ENCODE measurements at places on chromosomes 1 and 21.

DNA sequence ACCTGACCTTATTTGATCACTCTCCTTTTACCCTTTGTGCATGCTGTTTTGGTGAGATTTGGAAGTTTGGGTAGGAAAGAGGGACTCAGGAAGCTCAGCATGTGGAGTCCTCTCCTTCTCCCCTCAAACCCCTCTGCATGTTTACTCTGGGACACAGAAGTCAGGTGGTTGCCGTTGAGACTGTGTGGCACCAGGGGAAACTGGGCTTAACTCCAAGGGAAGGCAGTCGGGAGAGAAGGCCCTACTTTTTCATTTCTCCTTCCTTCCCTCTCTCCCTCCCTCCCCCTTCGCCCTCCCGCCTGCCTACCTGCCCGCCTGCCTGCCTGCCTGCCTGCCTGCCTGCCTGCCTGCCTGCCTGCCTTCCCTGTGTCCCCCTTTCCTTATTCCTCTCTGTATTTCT lies 34.8 kb upstream of the TTC22 start:
- no peak for DNase-seq

GRCh38 chr1:118821801-118822200 lies 166.3 kb downstream of the TBX15 start:
- DNase-seq, result no peak

DNA sequence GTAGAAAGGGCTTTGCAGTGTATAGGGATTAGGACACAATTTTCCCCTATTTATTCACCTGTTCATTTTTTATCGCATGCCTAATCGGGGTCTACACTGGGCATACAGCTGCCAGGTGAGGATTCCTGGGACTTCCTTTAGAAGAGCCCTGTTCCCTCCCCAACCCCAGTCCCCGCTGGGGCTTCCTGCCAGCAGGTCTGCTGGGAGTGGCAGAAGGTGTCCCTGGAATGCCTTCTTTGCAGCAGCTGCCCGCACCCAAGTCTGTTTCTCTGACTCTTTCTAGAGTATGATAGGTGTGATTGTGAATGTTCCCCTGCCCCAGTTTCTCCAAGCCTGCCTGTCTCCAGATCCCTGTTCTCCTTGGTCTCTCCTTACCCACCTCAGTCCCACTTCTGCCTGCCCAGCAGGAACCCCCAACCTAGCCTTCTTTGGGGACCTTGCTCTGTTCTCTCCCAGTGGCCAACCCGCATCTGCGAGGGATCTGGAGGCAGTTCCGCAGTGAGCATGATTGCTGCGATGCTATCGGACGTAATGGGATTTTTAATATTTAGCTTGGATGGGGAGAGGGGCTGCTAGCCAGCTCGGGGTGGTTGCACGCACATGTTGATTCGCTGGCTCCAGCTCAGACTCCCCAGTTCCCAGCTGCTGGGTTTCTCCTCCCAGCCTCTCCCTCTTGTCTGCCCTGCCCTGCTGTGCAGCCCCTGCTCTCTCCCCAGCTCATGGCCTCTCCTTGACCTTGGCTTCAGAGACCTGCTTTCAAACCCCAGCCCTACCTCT lies 79.8 kb downstream of the EPHB2 start:
- no peak for DNase-seq

- no peak for DNase-seq
Measured at GRCh38 chr1:108077991-108078390, 113.0 kb upstream of the VAV3 start.

DNA sequence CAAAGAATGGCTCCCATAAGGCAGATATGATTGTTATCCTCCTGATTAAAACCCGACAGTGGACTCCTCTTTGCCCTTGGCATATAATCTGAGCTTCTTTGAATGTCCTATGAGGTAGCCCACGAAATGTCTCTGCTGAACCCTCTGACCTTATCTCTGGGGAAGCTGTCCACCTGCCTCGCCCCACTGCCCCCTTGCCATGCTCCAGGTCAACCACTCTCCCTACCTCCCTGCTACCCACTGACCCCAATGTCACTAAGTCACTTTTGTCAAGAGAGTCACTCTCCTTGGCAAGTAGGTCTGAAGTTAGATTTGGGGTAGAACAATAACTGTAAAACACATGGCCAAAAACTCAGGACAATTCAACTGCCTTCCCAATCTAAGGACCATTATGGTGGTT lies 54.5 kb downstream of the UTP25 start:
- no peak for DNase-seq

Measured in endothelial cell (in vitro differentiated cells).